ENCODE measurements at places on chromosomes 16 and 17.

DNA sequence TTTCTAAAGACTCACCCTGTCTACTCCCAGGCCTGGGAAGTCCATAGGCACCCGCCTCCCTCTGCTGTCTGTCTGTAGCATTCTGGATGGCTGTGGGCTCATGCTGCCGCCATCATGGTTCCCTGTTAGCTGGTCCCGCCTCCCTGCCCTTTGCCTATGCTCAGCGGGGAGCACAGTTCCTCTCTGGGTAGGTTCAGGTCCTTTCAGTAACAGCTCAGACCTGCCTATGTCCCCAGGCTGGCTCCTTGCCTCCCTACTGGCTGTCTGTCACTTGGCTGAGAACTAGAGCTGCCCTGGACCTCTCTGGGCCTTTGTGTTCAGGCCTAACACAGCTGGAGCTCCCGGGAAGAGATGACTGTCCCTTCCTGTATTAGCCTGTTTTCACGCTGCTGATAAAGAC is 317.9 kb downstream of the SNX29 start:
- DNase-seq: no peak

DNA sequence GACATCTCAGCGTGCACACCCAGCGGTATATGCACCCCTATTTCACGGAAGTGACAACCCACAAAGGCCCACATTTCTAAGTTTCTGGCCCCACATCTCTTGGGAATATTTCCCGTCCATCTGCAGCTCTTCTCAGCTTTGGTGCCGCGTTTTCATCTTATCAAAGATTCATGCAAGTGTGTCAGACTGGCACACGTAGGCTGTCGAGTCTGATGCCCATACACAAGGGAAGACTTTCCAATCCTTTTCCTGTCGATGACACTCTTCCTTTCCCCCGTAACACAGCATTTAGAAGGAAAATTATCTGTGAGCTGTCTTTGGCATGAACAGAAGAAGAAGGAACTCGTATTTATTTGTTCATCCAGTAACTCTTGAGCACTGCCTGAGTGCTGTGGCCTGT is 83.0 kb downstream of the SHISA6 start:
- no peak for DNase-seq

- no peak for DNase-seq
Observed at GRCh38 chr16:11322823-11323222, 22.4 kb upstream of the RMI2 start.

DNA sequence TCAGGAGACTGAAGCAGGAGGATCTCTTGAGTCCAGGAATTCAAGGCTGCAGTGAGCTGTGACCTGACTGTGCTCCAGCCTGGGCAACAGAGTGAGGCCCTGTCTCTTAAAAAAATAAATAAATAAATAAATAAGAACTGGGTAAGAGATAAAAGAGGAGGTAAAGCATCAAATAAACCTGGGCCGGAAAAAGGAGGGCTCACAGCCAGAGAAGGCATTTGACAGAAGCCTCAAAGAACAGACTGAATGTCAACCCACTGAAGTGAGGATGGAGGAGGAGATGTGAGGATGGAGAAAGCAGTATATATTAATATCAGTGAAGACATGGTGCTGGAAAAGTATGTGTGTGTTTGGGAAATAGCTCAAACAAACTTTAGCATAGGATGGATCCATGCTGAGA is 6.1 kb downstream of the NOG start:
- DNase-seq: no peak

- peak; percentile 52 for DNase-seq
Observed at GRCh38 chr17:80260069-80260535, 550 bp upstream of the RNF213 start.

All from activated naive CD8-positive, alpha-beta T cell treated with anti-CD3 and anti-CD28 coated beads, Interleukin-2, amount 50 U/mL, for 16 hours (primary cell).